ENCODE measurements at places on chromosomes 7 and 10. TPM values are rescaled to one million over a fixed set of nuclear protein-coding genes. Genes with fewer than 3 reads are reported as not detected.

LBX1 gene
- total RNA-seq, result not detected

ING3 gene
- total RNA-seq, result 16.0 TPM

HOXA3 gene
- total RNA-seq, result 9.6 TPM

GFRA1 gene
- total RNA-seq, result 27.1 TPM

TRIM8 gene
- total RNA-seq, result 126 TPM

CEP55 gene
- total RNA-seq, result 0.55 TPM

CABCOCO1 gene
- 0.26 TPM for total RNA-seq

LMOD2 gene
- total RNA-seq, result not detected

PNLIPRP3 gene
- total RNA-seq, result not detected

COL13A1 gene
- total RNA-seq, result 13.6 TPM

CYP3A4 gene
- total RNA-seq, result not detected

SH2D4B gene
- 0.27 TPM for total RNA-seq

PLXDC2 gene
- total RNA-seq, result 155 TPM

PRR15 gene
- total RNA-seq, result 1.6 TPM

GPC2 gene
- total RNA-seq, result 0.78 TPM

ZNF775 gene
- total RNA-seq, result 6.4 TPM

TWIST1 gene
- total RNA-seq, result 8.5 TPM

GRID2IP gene
- 0.16 TPM for total RNA-seq

INMT gene
- 83.0 TPM for total RNA-seq

ZC3HAV1 gene
- total RNA-seq, result 39.5 TPM

ENO4 gene
- 0.51 TPM for total RNA-seq

ANKRD1 gene
- 0.30 TPM for total RNA-seq

CALD1 gene
- total RNA-seq, result 1,102 TPM

FANK1 gene
- total RNA-seq, result 1.3 TPM

CLEC2L gene
- not detected for total RNA-seq

CPEB3 gene
- 7.4 TPM for total RNA-seq

HOXA13 gene
- not detected for total RNA-seq

ARF5 gene
- total RNA-seq, result 91.6 TPM

TAF6 gene
- total RNA-seq, result 38.7 TPM

NPM3 gene
- 19.8 TPM for total RNA-seq

LEP gene
- 0.97 TPM for total RNA-seq

SYCE1 gene
- 0.48 TPM for total RNA-seq

DENND11 gene
- 31.6 TPM for total RNA-seq

GHRHR gene
- 1.3 TPM for total RNA-seq

GPNMB gene
- total RNA-seq, result 209 TPM

WIPF3 gene
- 2.4 TPM for total RNA-seq

GIMAP1 gene
- total RNA-seq, result 5.4 TPM

RBP4 gene
- total RNA-seq, result 37.5 TPM

RAPGEF5 gene
- total RNA-seq, result 77.1 TPM

ACTR3C gene
- 5.2 TPM for total RNA-seq

ZNF394 gene
- 32.1 TPM for total RNA-seq

VPS37D gene
- total RNA-seq, result 1.8 TPM

ZPBP gene
- not detected for total RNA-seq

PNLIPRP2 gene
- total RNA-seq, result 1.2 TPM

BICC1 gene
- 17.3 TPM for total RNA-seq

ZSWIM8 gene
- total RNA-seq, result 116 TPM

MMD2 gene
- not detected for total RNA-seq

TLX1 gene
- total RNA-seq, result not detected

TRPV5 gene
- total RNA-seq, result not detected

ETV1 gene
- 15.1 TPM for total RNA-seq
